ENCODE measurements at places on chromosomes 6 and 20.

DNA sequence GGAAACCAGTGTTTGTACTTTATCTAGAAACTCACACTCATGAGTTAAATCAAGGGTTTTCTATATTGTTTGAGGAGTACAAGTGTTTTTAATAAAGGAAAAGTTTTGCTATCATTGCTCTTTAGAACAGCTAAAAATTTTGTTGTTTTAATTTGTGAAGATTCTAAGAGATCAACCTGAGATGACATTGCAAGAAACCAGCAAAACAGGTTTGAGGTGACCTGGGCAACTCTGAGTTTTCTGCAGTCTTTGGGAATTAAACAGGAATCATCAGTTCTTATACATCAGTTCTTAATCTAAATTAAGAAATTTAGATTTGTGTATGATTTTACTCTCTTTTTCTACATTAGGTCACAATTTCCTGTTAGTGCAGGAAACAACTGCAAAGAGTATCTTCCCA is 114.5 kb downstream of the JAG1 start:
- no peak for DNase-seq

DNA sequence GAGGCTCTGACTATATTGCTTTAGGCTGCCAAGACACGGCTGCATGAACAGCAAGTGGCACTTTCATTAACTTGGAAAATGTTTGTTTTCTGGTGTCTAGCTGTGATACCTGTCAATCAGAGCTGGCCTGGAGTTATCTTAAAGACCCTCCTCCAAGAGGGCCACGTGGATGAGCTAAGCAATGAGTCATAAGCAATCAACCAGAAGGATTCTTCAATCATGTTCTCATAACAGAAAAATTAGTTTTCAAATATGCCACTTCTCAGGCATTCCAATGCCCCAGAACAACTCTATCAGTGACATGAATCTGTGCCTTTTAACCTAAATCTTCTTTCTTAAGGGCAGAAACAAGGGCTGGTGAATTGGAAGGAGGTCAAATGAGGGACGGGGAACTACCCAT is 283.0 kb downstream of the HTR1B start:
- DNase-seq: no peak

- DNase-seq: no peak
Observed at GRCh38 chr6:84027340-84028181, 6.0 kb upstream of the MRAP2 start.

DNA sequence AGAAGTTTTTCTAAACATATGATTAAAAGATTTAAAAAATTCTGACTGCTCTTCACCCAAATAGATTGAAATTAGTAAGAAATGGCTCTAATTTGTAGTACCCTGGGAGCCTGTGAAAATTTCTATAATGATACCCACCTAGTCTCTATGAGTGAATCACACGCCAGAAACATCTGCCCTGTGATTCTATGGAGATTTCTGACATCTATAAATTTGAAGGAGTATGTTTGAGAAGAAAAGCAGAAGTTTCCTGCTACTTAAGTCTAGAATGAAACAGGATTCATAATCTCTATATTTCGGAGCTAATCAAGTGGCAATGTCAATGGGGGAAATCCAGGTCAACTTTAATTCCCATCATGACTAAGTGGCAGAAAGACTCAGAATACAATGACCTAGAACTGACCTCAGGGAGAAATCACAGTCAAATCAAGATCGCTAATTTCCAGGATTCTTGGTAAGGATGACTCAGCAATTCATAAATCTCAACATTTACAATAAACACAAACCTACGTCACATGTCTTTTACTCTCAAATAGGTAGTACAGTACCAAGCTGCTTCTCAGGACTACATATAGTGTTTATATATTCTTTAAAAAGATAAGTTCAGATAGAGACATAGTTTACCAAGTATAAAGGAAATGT is 186.2 kb upstream of the TNFAIP3 start:
- no peak for DNase-seq

DNA sequence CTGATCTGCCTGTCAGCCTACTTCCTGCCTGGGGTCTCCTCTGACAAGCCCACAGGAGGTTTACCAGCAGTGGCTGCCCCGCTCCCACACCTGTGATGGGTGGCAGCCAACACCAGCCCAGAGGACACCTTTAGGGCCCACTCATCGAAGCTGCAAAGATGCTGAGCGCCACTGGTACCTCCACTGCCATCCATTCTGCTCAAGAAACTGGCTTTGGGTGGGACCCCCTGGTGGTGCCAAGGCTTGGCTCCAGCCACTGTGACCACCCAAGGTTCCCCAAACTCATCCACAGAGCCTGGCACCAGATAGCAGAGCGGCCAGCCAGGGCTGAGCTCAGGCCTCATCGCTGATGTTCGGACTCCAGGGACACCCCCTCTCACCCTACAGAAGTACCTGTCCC is 42.5 kb downstream of the PREX1 start:
- DNase-seq: no peak

GRCh38 chr6:3301506-3301905 is 42.8 kb downstream of the PSMG4 start:
- no peak for DNase-seq

- DNase-seq: no peak
Observed at GRCh38 chr20:59743767-59744485, 139.6 kb downstream of the PHACTR3 start.

DNA sequence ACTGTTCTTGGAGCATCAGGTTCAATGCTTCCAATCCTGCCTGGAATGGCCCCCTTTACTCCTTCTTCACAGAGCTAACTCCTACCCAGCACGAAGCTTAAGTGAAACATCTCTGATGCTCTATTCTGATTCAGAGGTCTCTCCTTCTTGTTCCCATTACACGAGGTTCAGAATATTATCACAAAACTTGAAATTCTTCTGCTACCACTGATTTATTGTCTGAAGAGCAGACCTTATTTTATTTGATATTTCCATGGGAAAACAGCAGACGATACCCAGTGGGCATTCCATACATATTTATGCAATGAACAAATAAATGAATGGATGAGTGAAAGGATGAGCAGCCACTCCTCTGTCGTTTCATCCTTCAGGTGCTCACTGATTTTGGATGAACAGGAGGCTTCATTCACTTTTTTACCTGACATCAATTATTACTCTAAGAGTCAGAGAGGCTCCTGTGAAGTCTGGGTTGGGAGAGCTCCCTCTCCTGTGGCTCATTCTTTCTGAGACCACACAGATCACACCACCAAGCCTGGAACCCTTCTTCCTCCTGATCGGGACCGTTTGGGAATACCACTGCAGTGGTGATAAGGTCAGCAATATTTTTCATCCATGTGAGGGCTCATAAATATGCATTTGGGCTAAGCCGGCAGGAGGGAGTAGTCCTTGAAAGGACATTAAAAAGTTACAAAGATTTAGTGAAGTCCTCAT is 25.8 kb downstream of the SMLR1 start:
- DNase-seq: no peak

DNA sequence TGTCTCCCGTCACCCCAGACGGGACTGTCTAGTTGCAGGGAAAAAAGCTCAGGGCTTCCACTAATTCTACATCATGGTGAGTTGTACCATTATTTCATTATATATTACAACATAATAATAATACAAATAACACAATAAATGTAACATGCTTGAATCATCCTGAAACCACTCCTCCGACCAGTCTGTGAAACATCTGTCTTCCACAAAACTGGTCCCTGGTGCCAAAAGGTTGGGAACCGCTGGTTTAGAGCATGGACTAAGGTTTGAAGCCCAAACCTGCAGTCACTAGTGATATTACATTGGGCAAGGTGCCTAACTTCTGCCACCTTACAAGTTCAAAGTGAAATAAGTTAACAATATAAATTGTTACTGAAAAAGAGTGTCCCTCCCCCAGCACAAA is 175.7 kb downstream of the PDE10A start:
- no peak for DNase-seq

GRCh38 chr20:44597516-44597915 is 15.1 kb downstream of the PKIG start:
- no peak for DNase-seq

- DNase-seq: no peak
Observed at GRCh38 chr20:4014031-4014474, 1.3 kb downstream of the RNF24 start.

- no peak for DNase-seq
Observed at GRCh38 chr6:150857062-150857944, 8.2 kb upstream of the MTHFD1L start.

GRCh38 chr6:113052506-113052905 is 705.4 kb downstream of the RFPL4B start:
- DNase-seq: no peak

DNA sequence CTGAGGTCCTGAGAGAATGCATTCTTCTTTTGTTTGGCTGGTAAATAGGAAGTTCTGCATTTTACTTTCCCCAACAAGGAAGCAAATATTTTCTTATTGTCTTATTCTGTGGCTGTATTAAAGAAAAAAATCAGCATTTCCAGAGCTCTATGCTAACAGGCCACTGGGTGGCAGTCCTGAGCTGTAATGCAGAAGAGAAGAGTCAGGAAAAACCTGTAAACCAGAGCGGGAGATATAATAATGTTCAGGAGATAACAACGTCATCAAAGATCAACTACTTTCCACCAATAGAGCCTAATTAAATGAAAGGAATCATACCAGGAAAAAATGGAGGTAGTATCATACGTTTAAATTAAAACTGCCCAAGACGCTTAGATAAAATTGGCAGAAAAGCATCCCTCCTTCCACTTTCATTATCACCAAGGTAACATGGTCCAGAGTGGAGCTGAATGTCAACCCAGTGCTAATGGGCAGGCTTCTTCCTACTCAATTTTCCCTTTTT is 55.6 kb upstream of the CARMIL1 start:
- DNase-seq: peak; percentile 76

GRCh38 chr20:58466729-58467571 is 48.2 kb downstream of the APCDD1L start:
- DNase-seq: no peak

DNA sequence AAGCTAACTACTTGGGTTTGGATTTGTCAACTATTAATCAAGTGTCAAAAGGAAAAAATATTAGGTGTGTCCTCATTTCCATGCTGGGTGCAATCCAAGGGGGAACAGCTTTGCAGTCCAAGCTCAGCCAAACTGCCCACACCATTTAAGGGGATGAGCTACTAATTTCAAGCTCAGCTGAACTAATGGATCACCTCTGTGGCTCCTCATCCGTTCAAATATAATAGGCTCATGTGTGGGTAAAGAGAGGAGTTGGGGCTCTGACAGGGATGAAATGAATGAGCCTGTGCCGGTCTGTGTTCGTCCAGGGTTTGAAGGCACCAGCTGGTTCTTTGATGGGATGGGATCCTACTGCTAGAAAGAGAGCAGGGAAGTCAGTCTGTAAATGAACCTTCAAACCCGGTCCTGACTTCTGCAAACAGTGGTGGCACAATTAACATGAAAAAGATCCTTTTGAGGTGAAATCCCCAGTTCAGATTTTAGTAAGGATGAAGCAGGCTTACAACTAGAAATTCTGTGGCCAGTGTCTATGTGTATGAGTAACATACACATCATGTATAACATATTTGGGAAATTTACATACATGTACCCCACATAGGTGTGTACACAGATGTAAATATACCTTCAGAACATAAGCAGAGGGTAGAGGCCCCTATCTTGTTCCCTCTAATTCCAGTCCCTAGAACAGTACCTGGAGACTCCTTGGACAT is 41.9 kb downstream of the TTI1 start:
- DNase-seq: no peak

GRCh38 chr20:31861385-31862156 is 8.8 kb downstream of the DUSP15 start:
- peak; percentile 47 for DNase-seq

- no peak for DNase-seq
Observed at GRCh38 chr6:137927777-137928218, 60.7 kb downstream of the TNFAIP3 start.

DNA sequence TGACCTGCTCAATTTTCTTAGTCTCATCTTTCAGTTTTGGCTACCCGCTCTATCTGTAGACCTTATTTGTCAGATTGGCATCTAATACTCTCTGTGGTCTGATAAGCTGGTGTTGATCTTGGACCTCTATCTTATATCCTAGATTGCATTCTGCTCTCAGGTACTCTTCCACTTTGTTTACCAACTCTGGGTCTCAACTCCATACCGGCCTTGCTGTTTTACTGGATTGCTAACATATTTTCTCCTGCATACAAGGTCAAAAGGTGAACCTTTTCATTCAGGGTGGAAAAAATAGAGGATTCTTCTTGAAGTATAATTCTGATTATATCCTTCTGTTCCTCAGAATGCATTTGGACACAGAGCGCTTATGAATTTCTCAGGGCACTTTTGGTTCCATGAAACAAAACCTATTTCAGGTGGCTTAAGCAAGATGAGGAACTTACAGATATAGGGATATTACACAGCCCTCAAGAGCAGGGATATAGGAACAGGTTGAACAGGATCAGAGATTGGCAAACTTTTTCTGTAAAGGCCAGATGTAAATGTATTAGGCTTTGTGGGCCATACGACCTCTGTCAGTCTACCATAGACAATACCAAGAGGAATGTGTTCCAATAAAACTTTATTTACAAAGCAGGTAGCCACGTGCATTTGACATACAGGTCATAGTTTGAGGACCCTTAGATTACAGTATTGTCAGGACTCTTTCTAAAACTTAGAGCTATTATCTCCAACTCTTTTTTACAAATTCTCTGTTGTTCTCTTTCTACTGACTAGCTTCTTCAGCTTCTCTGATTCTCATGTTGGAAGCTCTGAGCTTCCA is 2.5 kb upstream of the SH3BGRL2 start:
- no peak for DNase-seq

DNA sequence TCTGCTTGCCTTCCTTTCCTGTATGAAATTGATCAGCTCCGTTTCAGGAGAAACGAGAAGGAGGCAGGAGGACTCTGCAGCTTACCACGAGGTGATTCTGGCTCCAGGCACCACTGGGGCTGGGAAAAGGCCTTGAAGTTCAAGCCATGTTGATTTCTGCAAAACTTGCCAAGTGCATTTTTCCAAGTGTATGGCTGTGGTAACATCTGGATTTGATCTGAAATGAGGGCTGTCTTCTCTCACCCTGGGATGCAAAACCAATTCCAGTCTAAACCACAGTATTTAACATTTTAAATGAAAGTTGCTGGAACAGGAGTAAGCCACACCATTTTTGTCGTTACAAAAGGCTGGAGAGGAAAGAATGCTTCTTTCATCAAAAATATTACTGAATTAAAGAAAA is 36.1 kb upstream of the FAM210B start:
- DNase-seq: no peak

DNA sequence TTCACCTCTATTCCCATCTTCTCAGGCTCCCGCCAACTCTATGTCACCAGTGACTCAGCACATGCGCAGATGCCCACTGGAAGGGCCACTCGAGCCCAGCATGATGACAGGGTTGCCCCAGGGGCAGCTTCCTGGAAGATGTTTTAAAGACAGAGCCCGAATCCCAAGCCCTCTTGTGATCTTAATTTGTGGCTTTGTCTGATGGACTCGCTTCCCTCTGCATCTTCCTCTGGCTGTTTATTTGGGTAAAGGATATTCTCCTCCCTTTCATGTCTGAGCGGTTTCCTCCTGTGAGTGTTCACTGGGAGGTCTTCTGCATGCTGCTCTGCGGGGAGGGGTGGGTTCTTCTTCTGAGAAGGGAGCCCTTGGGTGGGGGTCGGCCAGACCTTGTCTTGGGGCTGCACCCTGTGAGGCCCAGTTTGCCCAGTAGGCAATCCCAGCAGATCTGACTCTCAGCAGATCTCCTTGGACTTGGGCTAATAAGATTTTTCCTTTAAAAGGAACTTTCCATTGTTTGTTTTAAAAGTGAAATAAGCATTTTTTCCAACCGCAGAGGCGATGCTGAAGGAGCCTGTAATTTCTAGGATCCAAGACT is 401.0 kb downstream of the CDC5L start:
- DNase-seq: no peak

Measured in ovary (tissue), 10 donors.